ENCODE measurements at places on chromosomes 2 and 18.

GRCh38 chr2:109135359-109136197 lies 6.6 kb downstream of the SH3RF3 start:
- no peak for DNase-seq

DNA sequence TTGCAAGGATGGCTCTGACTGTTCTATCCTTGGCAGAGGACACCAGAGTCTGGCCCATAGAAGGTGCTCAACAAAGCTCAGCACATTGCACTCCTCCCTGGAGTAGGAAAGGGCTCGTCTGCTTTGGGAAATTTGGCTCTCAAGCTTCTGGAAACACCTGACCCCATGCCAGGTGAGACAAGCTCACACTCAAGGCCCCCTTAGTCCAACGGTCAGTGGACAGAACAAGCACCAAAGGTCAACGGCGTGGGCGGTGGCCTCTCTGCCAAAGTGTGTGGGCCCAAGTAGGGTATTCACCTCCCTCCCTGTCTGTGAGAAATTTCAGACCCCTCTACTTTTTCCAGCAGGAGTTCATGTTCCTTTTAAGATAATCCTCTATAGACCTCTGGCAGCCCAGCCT lies 2.0 kb upstream of the STEAP3 start:
- DNase-seq, result no peak

DNA sequence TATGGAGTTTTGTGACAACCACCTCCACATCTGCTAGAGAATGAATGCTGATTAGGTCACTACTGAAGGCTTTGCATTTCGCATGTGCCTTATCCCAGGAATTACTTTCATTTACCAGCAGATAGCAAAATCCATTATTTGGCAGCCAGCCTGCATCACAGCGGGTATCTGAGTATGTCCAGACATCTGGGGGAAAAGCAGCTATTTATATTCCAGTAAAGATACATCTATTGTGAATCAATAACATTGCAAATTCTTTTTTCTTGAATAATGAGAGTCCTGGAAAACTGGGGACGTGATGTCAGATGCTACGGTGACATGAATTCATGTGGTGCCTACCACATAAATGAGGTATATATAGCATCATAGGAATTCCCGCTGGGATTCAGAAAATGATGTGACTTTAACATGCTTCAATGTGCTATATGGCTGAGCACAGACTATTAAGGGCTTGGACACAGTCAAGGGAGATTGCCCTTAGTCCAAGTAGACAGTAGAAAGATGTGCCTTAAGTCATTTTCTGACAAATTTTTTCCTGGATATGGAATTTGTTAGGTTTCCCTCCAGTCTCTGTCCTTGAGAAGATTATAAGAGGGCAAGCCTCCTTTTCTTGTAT lies 84.2 kb upstream of the CD302 start:
- no peak for DNase-seq

GRCh38 chr2:180003559-180003958 lies 3.5 kb downstream of the CWC22 start:
- no peak for DNase-seq

- DNase-seq, result no peak
These were observed 24.9 kb downstream of the CCBE1 start for GRCh38 chr18:59672235-59672711.

DNA sequence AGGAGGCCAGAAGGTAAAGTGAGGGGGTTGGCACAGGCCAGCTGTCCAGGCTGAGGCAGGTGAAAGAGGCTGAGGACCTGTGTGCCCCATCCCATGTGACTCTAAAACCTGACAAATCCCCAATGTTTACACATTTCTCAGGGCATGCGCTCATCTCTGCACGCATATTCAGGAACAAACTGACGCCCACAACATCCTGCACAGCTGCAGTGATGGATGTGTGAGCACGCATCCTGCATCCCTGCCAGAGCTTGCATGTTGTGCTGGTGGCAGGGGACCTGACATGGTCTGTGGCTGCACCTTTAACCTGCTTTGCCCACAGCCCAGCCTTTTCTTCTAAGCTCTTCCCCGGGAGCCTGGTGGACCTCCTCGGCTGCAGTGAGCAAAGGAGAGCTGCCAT lies 83.1 kb downstream of the FBXO15 start:
- no peak for DNase-seq
